ENCODE measurements at places on chromosomes 11 and 22.

DNA sequence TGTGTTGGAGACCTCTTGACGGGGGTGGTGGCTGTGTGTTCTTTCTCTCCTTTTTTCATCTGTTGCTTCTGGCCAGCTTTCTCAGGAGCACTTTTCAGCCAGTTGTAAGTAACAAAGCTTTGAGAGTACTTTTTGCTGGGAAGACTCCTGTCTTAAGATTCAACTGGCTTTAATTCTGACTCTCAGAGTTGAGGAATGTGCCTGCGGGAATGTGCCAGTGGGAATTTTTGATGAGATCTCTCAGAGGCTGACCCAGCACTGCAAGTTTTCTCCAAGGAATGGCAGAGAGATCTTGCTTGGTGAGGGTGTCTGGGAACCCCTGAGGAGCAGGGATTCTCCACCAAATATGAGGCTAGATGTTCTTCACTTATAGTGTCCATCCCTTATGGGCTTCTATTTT, 91.6 kb upstream of the OR9Q1 start:
- DNase-seq: no peak

DNA sequence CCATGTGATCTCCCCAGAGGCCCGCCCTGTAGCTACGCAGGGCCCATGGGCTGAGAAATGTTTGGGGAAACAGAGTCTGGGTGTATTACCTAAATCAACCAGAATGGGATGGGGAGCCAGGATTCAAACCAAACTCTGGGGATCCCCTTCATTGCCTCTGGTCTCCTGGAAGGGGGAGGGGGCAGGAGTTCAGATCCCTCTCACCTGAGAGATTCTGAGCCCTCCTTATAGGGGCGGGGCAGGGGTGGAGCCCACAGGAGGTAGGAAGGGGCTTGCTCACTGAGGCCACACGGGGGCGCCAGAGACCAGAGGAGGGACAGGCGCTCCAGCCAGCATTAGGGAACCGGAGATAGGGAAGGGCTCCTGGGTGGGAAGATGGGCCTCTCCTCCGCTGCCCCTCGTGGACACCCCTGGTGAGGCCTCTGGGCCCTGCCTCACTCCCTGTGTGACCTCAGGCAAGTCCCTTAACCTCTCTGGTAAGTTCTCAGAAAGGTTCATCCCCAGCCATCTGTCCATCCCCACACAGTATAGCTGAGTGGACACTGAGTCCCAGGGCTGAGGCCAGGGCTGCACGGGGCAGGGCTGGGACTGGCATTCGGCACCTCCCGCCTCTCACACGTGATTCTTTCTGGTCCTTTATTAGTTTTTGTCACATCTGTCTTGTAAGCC, 2.7 kb upstream of the CDC42BPG start:
- DNase-seq: peak; percentile 89

DNA sequence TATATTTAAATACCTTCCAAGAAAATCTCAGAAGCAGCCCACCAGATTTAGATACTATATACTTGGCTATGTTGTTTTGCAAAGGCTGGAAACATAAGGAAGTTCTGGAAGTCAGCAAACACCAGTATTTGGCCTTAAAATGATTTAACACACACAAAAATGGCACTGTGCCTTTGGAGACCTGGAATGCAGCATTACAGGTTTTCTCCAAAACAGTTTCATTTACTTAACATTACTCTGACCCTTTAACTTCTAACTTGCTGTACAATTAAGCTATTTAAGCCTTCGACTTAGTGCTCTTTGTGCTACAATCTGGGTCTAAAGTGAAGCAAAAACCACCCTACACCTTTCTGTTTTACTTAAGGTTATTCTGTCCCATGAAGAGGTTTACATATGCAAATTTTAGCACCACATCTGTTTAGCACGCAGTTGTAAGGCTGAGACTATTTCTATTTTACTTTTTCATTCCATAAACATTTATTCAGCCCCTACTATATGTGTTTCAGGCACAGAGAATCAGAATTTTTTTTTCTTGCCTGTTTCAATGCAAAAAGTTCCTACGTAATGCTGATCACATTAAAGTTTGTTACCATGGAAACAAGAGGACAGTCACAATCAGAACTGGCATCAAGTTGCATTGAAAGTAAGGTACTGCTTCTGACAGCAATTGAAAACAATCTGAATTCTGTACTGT, 70.3 kb downstream of the MAML2 start:
- DNase-seq: no peak

DNA sequence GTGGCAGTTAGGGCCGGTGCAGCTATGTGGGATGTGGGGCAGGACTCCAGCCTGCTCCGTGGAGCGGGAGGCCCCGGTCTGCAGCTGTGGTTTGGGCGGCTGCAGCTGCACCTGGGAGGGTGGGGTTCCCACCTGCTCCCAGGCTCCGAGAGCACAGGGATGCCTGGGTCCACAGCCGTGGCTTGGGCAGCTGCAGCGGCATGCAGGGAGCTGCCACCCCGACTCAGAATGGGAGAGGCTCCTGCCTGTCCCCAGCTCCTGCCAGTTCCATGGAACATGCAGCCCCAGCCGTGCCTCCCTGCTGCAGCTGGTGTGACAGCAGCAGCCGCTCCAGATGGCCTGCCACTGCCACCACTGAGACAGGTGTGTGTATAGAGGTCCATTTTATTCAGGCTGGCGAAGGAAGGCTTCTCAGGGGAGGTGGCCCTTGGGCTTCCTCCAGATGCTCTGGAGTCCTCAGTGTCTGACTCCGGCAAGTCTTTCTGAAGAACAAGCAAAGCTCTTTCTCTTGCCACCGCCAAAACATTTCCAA, 21.8 kb upstream of the UPK3A start:
- no peak for DNase-seq

GRCh38 chr22:21823740-21824444, 43.6 kb downstream of the MAPK1 start:
- no peak for DNase-seq

GRCh38 chr11:28983780-28984179, 875.6 kb downstream of the METTL15 start:
- no peak for DNase-seq

DNA sequence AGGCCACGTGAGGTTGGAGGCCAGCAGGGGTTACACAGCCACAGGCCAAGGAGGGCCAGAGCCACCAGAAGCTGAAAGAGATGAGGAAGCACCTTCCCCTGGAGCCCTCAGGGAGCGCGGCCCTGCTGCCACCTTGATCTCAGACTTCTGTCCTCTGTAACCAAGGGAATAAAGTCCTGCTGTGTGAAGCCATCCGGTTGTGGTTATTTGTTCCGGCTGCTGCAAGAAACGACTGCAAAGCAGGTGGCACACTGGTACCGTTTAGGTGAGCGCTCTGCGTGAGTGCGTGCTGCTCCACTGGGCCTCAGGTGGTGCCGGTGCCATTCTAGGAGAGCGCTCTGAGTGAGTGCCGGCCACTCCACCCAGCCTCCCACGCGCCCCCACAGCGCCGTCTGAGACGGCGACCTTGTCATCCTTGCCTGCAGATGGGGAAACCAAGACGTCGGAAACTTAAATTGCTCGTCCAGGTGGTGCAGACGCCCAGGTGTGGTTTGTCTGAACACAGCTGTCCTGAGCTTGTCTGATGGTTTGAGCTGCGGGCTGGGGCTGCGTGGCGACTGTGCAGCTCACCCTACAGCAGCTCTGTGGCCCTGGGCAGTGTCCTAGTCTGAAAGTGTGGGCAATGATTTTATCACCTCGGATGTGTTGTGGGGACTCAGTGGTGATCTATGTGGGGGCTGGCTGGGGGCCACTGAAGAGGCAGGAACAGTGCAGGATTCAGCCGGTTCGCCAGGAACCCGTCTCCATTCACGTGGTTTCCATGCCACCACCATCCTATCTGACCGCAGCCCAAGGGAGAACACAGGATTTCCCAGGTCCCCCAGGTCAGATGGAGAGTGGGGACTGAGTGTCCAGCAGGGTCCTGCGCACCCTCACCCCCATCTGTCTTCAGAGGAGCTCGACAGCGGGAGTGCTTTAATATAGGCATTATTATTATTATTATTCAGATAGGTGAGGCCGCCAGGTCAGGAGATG, 4.6 kb upstream of the MRGPRG start:
- DNase-seq: no peak

GRCh38 chr11:76656050-76656531, 14.5 kb downstream of the LRRC32 start:
- no peak for DNase-seq

- DNase-seq: no peak
Measured at GRCh38 chr22:37331034-37331428, 48.7 kb downstream of the CYTH4 start.

DNA sequence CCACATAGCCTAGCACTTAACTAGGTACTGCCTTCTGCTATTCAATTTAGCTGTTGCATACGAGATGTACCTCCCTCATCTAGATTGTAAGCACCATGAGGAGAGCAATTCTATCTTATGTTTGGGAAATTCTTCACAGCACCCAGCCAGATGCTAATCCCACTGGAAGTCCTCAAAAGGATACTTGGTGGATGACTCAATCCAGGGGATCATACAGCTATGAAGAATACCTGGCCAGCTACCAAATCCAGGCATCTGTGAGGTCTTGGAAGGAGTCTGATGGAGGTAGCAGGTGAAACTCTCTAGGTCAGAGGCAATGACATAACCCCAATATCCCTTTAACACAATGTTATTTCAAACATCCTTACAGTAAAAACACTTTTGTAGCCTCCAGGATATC, 167.8 kb upstream of the NCAM1 start:
- DNase-seq: no peak

DNA sequence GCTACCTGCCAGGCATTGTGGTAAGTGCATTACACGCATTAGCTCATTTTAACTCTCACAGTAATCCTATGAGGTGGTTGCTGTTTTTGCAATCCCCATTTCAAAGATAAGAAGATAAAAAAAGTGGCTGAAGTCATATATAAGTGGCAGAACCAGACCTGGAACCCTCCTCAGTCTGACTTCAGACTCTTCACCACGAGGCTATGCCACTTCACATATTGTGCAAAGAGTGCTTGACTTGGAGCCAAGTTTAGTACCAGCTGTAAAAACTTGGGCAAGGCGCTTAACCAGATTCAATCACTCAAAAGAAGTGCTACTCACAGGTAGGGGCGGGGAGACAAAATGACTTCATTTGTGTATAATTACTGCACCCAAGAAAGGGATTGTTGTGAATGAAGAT, 15.3 kb downstream of the BPIFC start:
- no peak for DNase-seq

GRCh38 chr11:44572884-44573283, 7.4 kb downstream of the CD82 start:
- DNase-seq: no peak

DNA sequence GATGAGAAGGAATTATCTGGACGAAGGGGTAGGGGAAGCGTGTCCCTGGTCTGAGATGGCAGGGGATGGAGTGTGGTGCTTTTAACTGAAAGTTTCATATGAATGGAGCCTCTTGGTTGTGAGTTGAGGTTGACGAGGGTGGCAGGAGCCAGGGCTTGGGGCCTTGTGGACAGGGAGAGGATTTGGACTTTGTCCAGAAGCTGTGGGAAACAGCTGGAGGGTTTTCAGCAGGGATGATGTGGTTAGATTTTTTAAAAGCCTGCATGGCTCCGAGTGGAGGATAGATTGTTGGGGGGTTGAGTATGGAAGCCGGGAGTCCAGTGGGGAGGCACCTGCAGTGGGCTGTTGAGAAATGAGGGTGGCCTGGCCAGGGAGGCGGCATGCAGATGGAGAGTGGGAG, 24.8 kb downstream of the MYO7A start:
- DNase-seq: no peak

GRCh38 chr11:118842369-118842768, 41.3 kb upstream of the CXCR5 start:
- no peak for DNase-seq

DNA sequence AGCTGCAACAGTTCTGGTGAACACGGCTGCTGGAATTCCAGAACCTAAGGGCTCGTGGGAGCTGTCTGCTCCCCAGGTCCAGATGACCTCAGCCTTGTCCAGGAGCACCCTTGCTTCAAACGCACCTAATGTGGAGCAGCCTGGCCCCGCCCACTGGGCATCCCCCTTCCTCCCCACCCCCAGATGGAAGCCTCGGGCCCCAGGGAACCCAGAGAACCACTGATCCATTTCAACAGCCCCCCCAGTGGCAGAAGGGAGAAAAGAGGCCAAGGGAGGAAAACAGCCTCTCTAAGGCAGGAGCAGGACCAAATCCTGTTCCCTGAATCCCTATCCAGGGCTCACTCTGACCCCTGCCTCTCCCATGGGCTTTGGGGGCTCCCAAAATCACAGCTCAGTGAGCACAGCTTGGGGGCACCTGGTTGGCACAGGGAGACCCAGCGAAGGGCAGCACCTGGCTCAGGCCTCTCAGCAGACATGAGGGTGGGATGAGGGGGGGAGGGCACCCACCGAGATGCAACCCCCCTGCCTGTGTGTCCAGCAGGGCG, 1.2 kb downstream of the CYTH4 start:
- no peak for DNase-seq

DNA sequence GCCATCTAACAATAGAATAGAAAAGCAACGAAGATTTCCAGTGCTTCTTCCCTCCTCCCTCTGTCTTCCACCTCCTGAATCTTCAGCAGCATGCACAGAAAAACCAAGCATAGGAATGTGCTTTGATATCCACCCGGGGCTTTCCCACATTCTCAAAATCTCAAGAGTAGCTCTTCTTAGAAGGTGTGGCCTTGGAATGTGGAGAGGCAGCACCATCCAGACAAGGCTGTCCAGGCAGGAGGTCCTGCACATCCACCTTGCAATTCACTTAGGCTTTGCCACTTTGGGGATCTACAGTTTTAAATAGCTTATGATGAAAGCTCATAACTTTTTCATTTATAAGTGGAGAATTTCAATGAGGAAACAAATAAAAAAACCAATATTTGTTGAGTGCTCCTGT, 72.9 kb downstream of the KIRREL3 start:
- DNase-seq: no peak

DNA sequence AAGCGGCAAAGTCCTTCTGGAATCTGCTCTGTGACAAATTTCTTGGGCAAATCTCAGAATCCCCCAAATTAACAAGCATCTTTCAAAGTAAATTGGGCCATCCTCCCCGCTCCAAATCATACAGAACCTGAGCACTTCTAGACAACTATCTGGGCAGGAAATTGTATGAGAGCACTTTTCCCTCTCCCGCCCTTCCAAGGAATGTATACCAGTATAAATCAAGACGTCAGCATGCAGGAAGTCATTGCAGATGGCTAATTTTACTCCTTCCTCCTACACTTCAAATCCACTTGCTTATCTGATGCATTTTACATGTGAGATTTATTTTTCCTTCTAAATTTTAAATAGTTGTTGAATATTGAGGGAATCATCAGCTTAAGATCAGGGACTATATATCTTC, 52.1 kb downstream of the NTM start:
- no peak for DNase-seq

GRCh38 chr11:111793863-111794262, 27.7 kb upstream of the PPP2R1B start:
- peak; percentile 83 for DNase-seq

GRCh38 chr22:48320048-48320682, 1507.5 kb downstream of the BRD1 start:
- DNase-seq: no peak

DNA sequence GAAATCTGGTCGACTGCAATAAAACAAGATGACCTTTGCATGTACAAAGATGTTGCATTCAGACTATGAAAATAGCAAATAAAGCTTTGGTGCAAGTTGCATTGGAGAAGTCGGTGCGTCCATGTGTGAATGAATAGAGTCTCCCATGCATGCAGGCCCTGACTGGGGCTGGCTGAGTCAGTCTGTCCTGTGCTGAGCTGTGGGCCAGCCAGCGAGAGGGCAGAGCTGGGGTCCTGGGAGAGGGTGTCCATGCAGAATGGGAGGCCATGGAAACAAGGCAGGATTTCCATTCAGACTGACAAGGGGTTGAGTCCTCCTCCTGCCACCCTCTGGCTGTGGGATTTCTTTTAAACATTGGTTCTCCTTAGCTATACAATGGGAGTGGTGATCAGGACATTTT, 2.3 kb upstream of the CRYBB3 start:
- no peak for DNase-seq

GRCh38 chr22:49788504-49788903, 39.2 kb downstream of the BRD1 start:
- no peak for DNase-seq
